ENCODE measurements at places on chromosomes 11 and 22.

GRCh38 chr22:50165436-50166123, 5.0 kb upstream of the PANX2 start:
- no peak for DNase-seq

- no peak for DNase-seq
These were observed 209.8 kb upstream of the TMEM45B start for GRCh38 chr11:129605815-129606214.

GRCh38 chr11:69640995-69641581, at the start of gene CCND1:
CCND1 (plus strand) TSS chr11:69641156; CDS start chr11:69641314, 158 bp downstream.
- DNase-seq: peak; percentile 24

DNA sequence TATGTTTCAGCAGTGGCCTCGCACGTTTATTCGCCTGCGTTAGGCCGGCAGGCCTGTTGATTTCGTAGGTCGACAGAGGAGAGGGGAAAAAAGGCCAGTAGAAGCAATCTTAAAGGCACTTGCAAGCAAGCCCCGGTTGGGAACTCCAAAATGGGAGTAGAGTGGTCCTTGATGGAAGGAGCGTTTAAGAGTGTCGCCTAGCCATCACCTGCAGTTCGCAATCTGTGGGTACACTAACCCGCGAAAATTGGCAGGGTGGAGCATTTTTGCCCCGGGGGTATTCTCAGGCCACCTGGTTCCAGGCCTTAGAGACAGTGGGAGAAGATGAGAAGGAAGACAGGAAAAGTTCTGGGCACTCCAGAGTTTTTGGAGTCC, 1.1 kb downstream of the EWSR1 start:
- DNase-seq: no peak

DNA sequence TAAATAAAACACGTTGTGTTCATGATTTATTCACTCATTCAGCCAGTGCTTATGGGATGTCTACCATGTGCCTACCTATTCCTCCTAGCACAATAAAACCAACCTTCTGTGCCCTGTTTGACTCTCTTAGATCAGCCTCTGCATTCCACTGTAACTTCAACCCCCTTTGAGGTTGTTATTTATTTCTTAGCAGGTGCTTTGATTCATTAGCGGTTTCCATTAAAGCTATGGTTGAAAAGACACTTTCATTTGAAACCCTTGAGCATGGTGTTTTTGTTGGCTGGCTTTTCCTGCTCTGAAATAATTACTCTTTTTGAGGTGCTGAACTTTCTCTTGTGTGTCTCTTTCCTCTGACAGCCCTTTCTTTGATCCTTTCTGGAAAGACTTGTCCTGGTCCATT, 570.6 kb upstream of the LARGE1 start:
- DNase-seq: no peak

DNA sequence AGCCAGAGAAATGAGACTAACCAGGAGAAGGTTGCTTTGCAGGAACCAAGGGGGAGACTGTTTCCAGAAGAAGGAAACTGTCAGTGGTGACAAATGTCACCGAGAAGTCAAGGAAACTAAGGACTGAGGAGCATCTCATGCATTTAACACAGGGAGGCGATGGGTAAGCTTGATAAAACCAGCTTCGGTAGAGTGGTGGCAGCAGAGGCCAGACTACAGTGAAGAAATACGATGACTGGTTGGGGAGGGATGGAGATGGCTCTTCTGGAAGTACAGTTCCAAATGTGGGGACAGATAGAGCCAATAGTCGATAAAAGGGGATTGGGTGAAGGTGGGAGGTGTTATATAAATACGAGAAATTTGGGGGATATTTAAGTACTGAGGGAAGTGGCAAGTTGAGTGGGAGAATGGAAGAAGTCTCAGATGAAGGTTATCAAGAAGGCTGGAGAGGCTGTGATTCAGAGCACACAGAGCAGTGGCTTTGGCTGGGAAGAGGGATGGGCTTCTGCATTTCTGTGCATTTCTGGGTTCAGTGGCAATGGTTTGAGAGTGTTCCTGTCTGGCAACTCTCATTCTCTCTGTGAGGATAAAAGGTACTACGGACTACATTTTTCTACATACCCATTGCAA, 29.2 kb downstream of the SC5D start:
- no peak for DNase-seq

DNA sequence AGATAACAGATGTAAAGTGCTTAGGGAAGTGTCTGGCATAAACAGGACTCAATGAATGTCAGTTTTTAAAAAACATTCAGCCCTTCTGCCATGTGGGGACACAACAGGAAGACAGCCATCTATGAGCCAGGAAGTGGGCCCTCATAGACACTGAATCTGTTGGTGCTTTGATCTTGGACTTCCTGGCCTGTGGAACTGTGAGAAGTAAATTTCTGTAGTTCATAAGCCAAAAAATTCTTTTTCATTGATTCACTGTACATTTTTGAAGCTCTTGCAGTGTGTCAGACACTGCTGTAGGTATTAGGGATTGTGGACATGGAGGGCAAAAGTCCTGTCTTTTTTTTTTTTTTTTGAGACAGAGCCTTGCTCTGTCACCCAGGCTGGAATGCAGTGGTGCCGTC, 188.6 kb downstream of the HIPK3 start:
- DNase-seq: no peak

GRCh38 chr11:45026835-45027234, 76.2 kb upstream of the TP53I11 start:
- DNase-seq: no peak

GRCh38 chr22:49600891-49601431, 226.7 kb downstream of the BRD1 start:
- no peak for DNase-seq

DNA sequence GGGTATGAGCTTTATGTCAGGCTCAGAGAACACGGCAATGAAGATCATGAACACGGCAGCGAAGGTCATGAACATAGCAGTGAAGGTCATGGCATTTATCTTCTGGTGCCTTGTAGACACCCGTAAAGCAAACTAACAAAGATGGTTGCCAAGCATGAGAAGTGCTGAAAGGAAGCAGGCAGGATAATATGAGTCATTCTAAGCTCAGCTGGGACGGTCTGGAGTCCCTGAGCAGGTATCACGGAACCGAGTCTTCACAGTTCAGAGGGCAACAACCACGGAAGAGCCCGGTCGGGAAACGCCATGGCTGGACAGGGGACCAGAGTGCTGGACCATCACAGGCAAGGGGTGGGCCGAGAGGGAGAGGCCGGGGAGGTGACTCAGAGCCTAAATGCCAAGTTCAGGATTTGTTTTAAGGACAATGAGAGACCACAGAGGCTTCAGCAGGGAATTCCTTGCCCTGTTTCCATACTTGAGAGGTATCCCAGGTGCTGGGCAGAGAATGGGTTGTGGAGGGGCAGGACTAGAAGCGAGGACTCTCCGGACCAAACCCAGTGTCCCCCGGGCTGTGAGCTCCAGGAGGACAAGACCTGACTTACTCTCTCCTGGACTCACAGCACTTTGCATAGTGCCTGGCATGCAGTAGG, 13.1 kb upstream of the MS4A10 start:
- no peak for DNase-seq

DNA sequence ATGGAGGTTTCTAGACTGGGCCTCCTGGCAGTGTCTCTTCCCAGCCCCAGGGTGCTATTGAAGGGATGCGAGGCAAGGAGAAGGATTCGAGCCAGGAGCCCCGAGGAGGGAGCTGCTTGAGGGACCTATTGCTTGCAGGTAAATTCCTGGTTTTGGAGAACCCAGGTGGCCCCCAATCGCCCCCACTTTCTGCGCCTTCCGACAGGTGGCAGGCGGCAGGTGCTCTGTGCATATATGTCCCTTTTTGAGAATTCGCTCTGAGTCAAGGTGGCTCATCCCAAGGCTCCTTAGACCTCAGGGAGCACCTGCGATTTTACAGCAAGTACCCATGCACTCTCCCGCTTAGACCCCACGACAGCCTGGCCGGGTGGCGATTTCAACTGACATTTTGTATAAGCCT, 40.3 kb upstream of the SHISAL1 start:
- DNase-seq: no peak

DNA sequence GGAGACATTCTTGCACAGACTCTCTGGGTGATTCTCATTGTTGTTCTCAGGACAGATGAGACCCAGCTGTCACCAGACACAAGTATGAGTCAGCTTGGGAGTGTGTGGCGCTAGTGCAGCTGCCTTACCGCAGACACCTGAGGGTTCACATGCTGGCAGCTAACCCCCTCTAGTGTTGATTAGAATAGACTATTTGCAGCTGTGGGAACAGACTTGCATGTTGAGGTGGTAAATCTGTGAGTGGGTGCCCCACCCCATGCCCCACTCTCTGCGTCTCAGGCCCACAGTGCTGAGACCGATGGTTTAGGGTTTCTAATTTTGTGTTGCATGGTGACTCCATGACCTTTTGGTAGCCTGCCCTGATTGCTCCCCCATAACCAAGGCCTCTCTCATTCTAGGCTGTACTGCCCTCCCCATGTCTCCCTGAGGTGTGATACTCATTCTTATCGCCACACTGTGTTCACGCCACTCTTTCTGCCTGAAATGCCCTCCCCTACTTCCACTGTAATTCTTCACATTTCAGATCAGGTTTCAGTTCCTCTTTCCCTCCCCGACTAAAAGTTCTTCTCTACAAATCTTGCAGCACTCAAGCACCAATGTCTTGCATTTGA, 73.7 kb upstream of the KIRREL3 start:
- no peak for DNase-seq

- no peak for DNase-seq
These were observed 87.5 kb downstream of the C11orf58 start for GRCh38 chr11:16825968-16826367.

DNA sequence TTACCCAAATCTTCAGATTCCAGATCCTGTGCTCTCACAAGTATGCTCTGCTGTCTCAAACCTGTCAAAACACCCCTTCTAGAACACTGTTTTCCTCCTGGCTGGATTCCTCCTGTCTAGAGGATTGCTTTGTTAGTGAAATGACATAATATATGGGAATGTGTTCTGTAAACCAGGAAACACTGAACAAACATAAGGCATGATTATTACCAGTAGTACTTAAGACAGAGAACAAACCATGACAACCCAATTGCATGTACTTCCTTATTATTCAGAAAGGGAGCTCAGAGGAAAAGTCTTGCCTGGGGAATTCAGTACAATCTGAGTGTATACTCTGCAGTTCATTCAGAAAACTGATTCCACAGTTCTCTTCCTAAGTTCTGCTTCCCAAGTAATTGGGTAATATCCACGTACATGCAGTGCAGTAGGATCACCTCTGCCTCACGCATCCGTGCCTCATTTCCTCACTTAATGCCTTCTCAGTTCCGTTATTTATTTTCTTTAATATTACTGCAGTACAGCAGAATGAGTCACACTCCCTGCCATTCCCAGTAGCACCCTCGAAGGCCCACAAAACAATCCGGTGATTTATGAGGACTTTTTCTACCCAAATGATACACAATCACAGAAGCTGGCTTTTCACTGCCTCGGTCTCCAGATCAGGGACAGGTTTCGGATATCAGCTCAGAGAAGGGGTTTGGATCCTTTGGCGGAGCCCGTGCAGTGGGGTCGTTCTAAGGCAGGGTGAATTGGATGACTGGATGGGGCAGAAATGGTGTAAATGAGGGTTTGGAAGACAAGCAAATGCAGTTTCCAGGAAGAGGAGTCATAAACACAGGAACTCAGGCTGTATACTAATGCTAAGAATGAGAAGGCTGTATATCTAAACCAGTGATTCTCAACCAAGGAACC, 896.9 kb downstream of the KCNA4 start:
- DNase-seq: no peak

DNA sequence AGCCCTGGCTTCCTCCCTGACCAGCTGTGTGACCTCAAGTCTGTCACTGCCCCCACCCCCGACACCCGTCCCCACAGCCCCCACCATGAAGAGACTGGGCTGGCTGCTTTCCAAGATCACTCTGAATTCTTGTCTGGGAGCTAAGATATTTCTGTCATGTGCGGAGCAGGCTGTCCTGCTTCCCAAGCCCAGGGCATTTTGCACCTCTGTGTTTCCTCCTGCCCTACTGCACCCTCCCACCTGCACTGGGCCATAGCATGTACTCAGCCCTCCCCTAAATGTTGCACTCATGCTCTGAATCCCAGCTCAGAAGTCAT, 30.3 kb upstream of the MYEOV start:
- no peak for DNase-seq

- DNase-seq: no peak
These were observed 47.3 kb downstream of the NEU3 start for GRCh38 chr11:75035911-75036565.

GRCh38 chr22:21980547-21980946, 2.0 kb downstream of the TOP3B start:
- no peak for DNase-seq

GRCh38 chr11:18768472-18768901, 23.1 kb downstream of the PTPN5 start:
- DNase-seq: no peak

- no peak for DNase-seq
These were observed 55.6 kb downstream of the OPCML start for GRCh38 chr11:133476570-133477250.

DNA sequence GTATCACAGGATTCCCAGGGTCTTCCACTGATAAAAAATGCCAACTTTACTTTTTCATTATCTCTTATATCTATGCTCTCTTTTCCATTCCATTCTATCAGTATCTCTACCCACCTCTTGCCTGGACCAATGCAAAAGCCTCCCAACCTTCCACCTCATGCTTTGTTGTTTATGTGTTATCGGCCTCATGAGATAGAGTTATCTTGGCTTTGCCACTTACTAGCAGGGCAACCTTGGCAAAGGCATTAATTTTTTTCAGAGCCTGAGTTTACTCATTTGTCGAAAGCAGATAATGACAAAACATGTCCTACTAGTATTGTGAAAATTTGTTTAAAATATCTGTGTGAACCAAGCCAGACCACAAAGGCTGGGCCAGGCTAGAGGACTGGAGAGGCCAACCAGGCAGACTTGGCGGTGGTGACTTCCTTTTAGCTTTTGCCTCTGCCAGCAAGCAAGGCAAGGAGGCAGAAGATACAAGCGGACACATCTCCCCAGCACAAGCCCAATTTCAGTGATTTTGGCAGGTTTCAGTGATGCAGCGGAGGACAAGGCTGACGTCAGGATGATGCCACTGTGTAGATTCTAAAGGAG, 106.9 kb downstream of the ADAMTS15 start:
- no peak for DNase-seq
